NCI-H1436 (cell line): ENCODE measurements at places on chromosomes 1 and 21.

GRCh38 chr1:15236321-15236721, 10.7 kb upstream of the FHAD1 start:
- DNase-seq, result no peak

- DNase-seq, result no peak
These were observed 132.0 kb downstream of the ZBTB18 start for GRCh38 chr1:244183037-244183436.

DNA sequence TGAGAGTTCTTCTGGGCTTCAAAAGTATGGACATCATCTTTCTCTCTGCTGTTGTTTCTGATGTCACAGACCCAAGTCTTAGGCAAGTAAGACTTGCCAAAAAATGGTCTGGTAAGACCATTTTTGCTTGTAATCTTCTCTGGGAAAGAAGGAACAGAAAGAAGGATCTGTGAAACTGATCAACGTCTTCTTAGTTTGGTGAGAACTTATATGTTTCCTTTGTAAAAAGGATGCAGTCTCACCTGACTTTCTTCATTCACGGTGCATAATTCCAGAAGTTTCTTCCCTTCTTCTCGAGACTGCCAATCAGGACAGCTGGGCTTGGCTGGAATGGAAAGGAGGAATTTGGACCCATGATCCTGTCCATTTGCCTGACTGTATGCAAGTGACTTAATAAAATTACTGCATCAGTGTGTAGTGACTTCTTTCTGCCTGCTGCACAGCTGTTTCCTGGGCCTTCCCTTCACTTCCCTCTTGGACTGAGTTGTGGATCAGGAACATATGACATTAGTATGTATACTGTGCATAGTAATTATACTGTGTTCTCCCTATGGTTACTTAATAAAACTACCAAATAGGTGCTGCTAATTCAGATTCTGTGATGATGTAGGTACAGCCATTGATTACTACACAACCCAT, 7.6 kb upstream of the DENND1B start:
- no peak for DNase-seq

DNA sequence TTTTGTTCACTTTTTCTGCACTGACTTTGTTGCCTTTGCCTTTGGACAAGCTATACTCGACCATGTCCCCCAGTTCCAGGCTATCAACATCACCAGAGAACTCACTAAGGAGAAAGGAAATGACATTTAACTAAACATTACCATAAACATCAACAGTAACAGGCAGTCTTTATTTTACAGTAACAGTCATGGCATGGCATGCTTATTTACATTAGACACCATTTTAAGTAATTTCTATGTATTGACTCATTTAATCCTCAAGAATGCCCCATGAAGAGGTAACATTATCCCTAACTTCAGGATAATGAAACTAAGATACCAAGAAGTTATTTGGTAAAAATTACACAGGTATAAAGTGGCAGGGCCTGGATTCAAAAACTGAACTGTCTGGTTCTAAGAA, 8.7 kb upstream of the NRAS start:
- DNase-seq, result no peak

GRCh38 chr1:109768335-109768650, 4.6 kb upstream of the EPS8L3 start:
- DNase-seq, result no peak

DNA sequence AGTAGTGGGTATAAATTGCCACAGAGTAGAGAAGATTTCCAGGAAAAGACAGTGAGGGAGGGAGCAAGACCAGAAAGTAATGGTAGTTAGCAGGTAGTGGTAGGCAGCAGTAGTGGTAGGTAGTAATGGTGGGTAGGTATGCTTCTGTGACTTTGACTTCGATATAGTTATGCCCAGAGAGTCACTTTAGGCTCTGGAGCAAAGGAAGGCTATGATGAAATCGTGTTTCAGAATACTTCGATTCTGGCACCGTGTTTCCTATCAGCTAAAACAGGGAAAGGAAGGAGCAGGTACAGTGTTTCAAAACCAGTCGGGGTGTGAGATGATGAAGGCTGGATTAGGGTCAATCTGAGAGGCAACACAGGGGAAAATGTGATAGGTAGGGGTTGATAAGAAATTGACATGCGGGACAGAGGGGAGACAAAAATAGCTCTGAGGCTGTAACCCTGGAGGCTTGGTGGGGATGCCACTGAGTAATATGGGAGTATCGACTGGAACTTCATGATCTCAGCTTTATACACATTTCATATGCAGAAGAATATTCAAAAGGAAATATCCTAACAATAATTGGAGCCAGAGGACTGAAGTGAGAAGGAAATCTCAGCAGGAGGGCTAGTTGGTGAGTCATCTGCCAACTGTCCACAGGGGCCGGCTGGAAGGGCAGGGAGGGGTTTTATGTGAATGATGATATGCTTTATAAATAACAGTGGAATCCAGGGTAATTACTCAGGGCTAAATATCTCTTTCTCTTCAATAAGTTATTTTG, 25.2 kb upstream of the TRIM45 start:
- DNase-seq, result no peak

DNA sequence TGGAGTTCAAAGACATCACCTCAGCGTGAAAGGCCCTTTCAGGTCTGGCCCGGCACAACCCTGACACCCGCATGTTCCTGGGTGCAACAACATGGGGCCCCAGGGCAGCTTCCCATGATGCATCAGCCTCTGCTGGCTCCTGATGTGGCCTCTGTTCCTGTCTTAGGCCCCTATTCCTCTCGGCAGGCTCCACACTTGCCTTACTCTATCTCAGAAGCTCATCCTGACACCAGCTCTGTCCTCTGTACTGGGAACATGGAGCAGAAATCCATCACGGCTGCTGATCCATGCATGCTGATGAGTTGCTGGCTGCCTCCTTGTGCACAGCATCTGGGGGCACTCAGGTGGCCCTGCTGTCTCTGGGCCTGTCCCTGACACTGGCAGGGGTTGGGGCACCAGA, 74.6 kb downstream of the ADARB1 start:
- DNase-seq, result no peak

GRCh38 chr1:161484613-161485012, 20.6 kb upstream of the FCGR2A start:
- DNase-seq, result no peak

DNA sequence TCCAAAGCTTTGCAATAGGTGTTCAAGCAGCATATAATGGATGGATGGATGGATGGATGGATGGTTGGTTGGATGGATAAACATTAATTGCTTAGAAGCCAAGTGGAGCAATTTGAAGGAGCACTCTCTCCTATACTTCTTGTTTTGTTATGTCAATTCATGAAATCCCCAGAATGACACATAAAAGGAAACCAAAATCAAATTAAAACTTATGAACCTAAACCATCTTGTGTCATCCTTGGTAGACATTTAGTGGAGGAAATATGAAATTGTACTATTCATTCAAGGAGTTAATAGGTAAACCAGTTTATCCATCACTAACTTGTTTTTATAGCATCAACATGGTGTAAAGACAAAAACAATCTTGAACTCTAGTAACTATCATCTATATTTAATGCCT, 122.5 kb downstream of the NR5A2 start:
- no peak for DNase-seq

DNA sequence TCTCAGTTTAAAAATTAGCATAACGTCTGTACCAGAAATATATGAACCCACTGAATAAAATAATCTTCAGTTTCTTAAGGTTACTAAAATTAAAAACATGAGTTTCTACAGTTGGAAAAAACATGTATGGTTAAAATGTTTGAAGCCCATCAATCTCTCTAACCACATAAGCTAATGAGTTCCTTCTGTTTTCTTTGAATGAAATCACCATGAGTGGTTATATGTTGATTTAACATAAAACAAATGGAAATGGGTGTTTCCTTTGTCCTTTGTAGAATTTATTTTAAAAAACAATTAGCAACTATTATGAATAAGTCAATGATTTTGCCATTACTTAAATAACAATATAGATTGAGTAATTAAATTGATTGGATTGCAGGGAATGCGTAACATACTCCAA, 3.0 kb upstream of the ADGRL2 start:
- no peak for DNase-seq

GRCh38 chr1:212311836-212312497, 26.8 kb downstream of the PPP2R5A start:
- no peak for DNase-seq

DNA sequence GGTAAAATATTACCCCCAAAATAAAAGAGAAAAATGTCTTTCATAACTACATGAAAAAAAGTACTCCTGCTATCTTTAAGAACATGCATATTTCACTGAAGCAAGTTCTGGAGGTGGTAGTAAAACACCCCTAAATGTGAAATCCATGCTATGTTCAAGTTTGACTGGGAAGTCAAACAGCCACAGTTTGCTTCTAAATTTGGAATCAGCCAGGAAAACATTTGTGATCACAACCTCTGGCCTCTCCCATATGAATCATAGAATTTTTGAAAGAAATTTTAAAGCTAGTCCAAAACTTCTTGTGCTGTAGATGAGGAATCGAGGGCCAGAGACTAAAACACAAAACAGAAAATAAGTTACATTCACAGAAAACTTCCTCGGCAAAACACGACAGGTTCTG, 6.6 kb downstream of the SORT1 start:
- no peak for DNase-seq

DNA sequence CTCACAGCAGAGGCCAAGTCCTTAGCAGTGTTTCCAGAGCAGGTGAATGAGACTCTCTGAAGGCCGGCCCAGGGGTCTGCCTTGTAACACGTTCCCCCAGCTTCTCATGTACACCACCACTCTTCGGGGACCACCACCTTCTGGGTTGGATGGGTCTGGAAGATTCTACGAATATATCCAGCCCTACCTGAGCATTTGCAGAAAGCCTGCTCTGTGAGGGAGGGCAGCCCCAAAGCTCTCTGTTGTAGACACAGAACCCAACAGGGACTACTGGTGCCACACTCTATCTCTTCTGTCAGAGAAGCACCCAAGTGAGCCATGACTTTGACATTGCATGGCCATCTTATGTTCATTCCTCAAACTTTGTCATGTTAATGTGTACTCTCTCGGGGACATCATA, 61.8 kb downstream of the CD247 start:
- DNase-seq, result no peak

DNA sequence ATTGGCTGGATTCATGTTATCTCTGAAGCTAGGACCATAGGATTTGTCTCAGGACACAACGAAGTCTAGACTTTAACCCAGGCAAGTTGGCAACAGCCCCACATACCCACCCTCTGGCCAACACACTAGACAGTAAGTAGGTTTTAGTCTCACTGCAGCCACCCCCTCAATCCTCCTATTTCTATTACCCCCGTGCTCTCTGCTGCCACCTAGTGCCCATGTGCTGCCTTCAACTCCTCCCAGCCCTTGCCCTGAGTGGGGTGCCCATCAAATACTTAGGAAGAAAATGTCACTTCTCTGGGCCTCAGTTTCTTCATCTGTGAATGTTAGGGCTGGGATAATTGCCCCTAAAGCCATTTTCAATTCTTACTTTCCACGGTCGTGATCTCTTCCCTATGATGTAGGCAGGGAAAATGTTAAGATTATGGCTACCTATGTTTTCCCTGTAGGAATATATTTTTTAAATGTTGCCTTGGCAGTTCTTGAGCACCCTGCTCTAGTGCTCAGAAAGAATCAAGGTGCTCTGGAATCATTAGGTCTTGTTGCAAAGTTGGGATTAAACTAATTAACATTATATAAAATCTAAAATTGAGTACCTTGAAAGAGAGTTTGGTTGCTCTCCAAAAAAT, 213.0 kb downstream of the LMX1A start:
- no peak for DNase-seq

DNA sequence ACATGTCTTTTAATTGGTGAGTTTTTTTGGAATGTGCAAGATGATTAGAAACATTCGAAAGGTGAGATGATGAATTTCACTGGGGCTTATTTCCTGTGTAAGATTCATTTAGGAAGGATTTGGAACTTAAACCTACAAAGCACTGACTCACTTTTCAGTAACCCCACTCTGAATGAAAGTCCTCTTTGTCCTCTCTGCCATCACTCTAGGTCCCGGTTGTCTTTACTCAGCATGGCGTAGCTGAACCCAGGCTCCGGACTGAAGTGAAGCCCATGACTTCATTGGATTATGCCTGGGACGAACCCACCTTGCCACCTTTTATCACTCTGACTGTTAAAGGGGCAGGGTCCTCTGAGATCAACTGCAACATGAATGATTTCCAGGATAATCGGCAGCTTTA, 139.4 kb downstream of the VPS13D start:
- DNase-seq, result no peak

- no peak for DNase-seq
These were observed 36.5 kb downstream of the C1orf198 start for GRCh38 chr1:230831771-230832170.

- DNase-seq, result no peak
These were observed 121.9 kb downstream of the ATG4C start for GRCh38 chr1:62905872-62906271.

DNA sequence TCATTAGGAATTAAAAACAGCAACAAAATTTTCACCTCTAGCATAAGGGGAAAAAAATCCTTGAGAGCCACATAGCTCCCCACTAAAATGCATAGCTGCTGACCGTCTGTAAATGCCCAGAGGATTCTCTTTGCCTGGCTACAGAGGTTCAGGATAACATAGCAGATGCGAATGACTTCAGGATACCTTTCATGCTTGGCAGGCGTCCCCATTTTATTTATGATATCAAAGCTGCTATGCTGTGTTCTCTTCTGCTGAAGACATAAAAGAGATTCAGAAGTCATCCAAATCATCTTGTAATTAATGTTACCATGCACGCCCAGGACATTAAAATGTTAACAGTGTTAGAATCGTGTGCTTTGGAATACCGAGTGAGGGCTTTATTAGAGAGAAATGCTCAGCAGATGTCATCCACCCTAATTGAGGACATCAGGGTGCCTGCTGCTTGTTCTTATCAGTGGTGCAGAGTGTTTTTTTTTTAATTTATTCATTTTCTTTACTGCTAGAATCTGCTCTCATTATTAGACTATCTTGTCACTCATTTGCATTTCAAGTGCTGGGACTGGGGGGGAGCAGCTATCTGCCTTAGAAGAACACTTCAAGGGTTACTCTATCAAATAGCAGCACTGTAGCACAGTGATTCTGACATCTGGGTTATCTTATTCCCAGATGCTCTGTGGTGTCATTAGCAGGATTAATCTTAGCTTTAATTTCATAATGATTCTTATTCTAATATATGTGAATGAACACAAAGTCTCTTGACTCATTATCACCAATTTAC, 139.5 kb downstream of the ZNF326 start:
- no peak for DNase-seq

GRCh38 chr1:192702212-192702902, 66.4 kb downstream of the RGS13 start:
- no peak for DNase-seq
